ENCODE measurements at places on chromosomes 13 and 19.

DNA sequence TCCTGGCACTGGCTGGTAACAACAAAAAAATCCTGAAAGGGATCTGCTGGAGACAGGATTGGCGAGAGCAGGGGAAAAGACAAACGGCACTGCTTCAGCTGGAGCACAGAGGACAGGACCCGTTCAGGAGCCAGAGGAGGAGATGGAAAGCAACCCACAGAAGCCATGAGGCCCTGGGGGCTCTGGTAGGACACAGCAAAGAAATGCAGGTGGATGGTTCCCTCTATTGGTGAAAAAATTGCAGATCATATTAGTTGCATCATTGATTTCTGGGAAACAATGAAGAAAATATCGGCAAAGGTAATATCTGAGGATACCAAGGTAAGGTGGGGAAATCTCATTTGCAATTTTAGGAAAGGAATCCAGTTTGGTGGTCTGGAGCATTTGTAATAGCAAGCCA, 25.7 kb upstream of the TPP2 start:
- no peak for DNase-seq

GRCh38 chr19:53396525-53396868, 1.5 kb downstream of the ZNF765 start:
- no peak for DNase-seq

- no peak for DNase-seq
Observed at GRCh38 chr13:20177049-20177831, 15.5 kb downstream of the GJB2 start.

GRCh38 chr13:27112006-27112405, 59.6 kb downstream of the USP12 start:
- DNase-seq = peak; percentile 15

DNA sequence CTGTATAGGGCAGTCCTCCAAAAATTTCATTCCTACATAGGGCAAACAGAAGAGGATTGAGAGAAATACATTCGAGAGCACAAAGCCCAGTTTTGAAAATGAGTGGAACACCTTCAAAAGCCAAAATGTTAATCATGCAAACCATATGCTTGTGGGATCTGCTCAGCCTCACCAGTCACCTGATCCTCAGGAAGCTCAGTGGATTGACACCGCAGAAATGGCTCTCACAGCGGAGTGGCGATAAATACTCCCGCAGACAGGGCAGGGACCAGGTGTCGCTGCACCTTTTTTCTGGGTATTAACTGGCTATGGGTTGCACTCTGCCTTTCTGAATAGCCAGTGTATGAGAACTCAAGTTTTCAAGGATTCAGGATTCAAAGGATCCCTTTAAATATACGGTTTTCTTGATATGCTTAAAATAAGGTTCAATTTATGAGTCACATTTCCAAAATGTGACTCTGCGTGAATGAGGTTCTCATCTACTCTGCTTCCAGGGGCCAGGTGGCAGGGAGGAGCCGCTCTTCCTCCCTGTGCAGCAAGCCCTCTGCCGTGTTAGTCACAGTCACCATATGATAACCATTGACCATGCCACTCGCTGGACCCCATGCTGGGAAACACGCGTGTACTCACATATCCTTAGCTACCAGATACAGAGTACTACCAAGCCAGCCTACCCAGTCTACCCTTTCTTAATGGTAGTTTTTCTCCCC, 18.3 kb upstream of the DHRS12 start:
- DNase-seq = no peak

Measured in kidney tubule cell (primary cell).